GM23248 (cell line): ENCODE measurements at places on chromosomes 3 and 15. TPM values are rescaled to one million over a fixed set of nuclear protein-coding genes. Genes with fewer than 3 reads are reported as not detected.
A peak's percentile ranks its signal among the peaks of the same experiment; 100 is the strongest.

CAMK2N2 gene
- polyA plus RNA-seq = 0.14 TPM in 1 of 2 replicates, not detected in the other

DNA sequence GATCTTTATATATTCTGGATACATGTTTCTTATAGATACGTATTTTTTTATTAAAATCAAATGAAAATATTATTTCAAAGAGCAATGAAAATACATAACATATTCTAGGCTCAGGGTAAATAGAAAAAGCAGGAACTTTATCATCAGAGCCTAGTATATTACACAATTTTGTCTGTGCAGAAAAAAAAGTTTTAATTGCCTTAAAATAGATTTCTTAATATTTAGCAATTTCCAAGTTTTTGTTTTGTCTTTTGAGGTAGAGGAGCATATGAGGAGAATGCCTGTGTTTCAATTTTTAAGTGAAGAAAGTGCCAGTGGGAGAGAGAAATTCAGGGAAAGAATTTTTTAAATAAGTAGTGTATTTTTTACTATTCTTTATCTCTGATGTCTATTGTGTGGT lies 10.5 kb downstream of the CAPN7 start:
- no peak for DNase-seq

GPR149 gene
- polyA plus RNA-seq = not detected in 2 replicates

DNA sequence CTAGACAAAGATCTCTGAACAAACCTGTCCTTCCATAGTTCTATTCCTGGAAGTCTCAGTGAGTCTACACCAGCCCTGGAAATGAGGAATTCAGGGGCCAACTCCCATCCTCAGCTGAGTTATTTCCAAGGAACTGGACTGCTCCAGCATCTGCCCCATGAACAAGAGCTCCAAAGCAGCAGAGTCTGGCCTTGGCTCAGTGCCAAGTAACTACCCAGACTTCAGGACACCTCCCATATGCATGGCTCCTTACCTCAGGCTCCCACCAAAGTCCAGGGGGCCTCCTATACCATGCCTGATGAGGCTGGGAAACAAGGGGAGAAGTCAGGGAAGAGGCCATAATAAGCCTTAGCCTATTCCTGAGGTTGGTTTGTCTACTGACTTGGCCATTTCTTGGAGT lies 45.0 kb downstream of the FAIM start:
- DNase-seq = no peak

GYG1 gene
- polyA plus RNA-seq = 57.2 and 58.1 TPM in 2 replicates

TERB2 gene
- not detected in 2 replicates for polyA plus RNA-seq

- peak; percentile 46 for DNase-seq
These were observed 721.4 kb upstream of the CBLB start for GRCh38 chr3:106590216-106590615.

GRCh38 chr3:78871048-78871447 lies 896.8 kb downstream of the ROBO1 start:
- no peak for DNase-seq

RTP3 gene
- not detected in 2 replicates for polyA plus RNA-seq
